ENCODE measurements at places on chromosomes 4 and X.
A peak's percentile ranks its signal among the peaks of the same experiment; 100 is the strongest.

DNA sequence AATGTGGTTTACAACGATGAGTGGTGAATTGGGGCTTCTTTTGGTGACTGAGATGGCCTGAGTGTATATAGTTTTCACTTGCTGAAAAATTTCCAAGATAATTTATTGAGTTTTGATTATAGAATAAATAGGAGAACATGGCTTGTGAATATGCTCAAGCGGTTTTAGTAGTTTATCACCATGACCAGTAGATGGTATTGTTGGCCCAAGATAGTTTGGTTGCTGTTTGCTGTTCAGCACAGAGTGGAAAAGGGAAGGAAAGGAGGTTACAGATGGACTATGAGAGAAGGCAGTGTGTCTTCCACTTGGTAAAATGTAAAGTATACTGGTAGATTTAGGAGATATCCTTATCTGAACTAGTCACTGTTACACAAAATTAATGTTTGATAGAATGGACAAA is 55.8 kb upstream of the POU4F2 start:
- DNase-seq: no peak

DNA sequence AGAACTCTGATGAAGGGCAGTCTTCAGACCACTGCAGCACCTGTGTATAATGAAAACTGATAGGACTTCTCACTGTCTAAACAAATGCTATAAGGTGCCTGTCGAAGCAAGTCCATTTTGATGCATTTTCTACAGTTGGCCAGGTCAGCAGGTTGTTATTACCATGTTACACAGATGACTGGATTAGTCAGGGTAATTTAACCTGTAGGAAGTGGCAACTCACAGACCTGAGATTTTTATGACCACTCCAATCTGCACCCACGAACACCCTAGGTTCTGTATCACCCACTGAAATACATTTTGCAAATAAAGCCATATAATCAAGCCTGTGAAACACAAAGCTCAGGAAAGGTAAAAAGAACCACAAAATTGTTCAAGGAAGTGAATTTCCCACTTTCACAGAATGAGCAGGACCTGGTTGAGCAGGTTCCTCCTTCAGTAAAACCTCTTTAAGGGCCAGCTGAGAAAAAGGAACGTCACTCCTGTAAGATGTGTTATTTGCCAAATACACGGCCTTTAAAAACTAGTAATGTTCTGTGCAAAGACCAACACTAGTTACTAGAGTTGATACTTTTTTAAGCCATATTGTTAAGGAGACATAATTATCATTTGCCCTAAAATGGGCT is 12.7 kb downstream of the MAML3 start:
- DNase-seq: no peak

- no peak for DNase-seq
Measured at GRCh38 chr4:152374153-152374552, 161.7 kb downstream of the FBXW7 start.

GRCh38 chr4:38664706-38665401 is 855 bp downstream of the KLF3 start:
- DNase-seq: peak; percentile 50

DNA sequence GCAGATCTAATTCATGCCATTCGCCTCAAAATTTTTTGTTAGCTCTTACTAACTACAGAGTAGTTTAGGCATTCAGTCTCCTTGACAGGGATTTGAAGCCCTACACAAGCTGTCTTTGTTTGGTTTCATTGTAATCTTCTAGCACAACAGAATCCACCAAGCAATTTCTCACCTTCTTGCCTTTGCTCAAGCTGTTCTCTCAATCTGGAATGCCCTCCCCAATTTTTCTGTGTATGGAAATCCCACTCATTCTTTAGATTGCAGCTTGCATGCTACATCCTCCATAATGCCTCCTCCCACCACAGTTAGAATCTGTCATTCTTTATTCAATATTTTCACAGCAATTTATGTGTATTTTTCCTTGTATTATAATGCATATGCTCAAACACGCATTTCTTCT is 63.7 kb downstream of the C4orf51 start:
- DNase-seq: no peak

DNA sequence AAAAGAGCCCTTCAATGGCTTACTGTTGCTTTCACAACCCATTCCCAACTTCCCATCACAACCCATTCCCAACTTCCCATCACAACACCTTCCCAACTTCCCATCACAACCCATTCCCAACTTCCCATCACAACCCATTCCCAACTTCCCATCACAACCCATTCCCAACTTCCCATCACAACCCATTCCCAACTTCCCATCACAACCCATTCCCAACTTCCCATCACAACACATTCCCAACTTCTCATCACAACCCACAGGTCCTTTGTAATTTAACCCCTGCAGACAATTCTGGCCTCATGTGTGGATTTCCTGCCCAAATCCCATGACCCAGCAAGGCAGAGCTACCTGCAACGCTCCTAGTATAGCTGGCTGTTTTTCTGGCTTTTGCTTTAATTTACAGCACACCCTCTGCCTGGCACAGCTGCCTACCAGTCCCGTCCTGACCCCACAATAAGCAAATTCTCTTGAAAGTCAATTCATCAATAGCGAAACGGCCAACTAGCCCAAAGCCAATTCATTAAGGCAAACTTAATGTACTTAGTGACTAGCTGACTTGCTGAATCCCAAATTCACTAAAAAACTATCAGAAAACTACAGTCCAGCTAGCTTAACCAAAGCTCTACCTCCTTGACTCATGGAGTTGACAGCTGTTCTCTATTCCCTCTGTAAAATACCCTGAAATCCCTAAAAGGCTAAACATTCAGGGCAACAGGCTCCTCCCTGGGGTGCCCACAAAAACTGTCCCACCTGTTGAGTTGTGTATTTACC is 75.6 kb downstream of the AFAP1 start:
- DNase-seq: peak; percentile 31

DNA sequence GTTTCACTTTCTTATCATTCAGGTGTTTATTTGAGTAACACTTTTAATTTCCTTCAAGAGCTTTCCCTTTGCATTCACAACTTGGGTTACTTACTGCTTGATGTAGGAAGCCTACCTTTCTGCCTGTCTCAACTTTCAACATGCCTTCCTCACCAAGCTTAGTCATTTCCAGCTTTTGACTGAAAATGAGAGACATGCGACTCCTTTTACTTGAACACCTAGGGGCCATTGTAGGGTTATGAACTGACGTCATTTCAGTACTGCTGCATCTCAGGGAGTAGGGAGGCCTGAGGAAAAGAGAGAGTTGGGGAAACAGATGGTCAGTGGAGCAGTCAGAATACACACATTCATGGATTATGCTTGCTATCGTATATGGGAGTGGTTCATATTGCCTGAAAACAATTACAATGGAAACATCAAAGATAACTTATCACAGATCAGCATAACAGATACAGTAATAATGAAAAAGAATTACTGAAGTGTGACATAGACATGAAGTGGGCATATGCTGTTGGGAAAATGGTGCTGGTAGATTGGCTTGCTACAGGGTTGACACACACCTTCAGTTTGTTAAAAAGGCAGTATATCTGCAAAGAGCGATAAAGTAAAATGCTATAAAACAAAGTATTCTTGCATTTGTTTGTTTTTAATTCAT is 25.7 kb downstream of the USP53 start:
- DNase-seq: no peak

DNA sequence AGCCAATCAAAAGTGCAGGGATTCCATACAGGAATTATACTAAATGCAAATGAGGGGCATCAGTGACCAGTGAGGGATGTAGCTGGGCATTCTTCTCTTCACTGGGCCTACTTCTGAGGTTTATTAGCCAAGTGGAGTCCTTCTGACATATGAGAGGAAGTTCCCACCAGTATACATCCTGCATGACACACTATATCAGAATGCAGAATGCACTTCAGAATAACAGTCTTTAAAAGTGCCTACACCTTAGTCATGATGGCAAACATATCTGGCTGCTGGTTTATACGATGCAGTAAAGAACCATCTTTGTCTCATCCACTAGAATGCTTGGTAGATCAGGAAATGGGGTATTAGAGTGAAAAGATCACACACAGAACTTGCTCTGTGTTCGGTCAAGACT is 180.3 kb upstream of the PPARGC1A start:
- DNase-seq: peak; percentile 84

DNA sequence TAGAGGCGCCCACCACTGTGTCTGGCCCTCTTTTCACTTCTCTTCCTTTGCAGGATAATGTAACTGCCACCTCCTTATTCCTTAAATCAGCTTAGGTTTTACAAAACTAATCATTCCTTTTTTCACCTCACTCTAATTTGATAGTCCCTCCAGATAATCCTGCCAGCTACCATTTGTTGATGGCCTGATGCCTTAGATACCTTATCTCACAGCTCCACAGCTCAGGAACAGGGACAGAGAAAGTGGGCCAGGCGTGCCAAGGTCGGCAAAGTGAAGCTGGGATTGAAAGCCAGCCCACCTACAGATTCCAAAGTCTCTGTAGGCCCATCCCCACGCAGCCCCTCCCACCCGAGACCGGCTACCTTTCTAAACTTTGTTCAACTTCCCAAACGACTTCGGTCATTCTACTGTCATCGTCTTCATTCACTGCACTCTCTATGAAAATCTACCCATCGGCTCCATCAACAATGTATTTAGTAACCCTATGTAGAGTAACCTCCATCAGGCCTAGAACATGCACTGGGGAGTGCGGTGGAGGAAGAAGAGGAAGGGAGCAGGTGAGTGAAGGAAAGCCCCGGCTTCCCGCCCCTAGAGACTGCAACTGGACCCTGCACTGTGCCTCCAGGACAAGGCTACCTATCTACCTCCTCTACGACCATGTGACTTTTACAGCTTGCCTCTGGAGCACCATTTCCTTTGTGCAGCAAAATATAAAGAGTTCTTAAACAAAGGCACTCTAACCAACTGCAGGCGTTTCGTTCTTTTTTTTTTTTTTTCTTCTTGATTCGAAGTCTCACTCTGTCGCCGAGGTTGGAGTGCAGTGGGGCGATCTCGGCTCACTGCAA is 1.5 kb downstream of the CASP6 start:
- DNase-seq: peak; percentile 2

- no peak for DNase-seq
Measured at GRCh38 chr4:169416997-169417396, 146.2 kb upstream of the SH3RF1 start.

- peak; percentile 89 for DNase-seq
Measured at GRCh38 chr4:5371415-5372190, 320.3 kb downstream of the STK32B start.

DNA sequence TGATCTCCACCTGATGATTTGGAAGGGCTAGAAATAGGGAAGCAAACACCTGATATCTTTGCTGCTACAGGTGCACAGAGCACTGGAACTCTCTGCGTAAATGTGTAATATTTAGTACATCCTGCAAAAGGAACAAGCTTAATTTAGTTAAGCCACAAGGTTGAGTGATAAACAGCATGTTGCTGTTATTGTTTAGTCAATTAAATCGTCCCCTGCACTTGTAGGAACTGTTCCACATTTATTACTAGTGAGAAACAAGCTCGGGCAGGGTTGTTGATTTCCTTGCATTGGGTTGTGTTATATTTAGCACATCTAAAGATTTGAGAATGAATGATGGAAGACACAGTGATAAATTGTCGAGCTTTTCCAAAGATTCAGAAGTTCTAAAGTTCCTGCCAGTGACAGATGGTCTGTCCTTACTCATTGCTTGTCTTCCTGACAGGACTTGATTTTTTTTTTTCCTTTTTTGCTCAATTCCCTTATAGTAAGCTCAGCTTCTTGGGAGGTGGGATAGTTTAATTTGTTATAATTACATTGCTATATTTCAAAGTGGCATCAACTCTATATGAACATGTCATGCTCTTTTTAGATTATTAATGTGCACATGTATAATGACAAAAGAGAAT is 627.0 kb upstream of the ATOH1 start:
- DNase-seq: no peak

GRCh38 chr4:10530137-10530786 is 73.0 kb upstream of the ZNF518B start:
- no peak for DNase-seq

- DNase-seq: no peak
Measured at GRCh38 chr4:129623233-129623875, 527.4 kb downstream of the C4orf33 start.

DNA sequence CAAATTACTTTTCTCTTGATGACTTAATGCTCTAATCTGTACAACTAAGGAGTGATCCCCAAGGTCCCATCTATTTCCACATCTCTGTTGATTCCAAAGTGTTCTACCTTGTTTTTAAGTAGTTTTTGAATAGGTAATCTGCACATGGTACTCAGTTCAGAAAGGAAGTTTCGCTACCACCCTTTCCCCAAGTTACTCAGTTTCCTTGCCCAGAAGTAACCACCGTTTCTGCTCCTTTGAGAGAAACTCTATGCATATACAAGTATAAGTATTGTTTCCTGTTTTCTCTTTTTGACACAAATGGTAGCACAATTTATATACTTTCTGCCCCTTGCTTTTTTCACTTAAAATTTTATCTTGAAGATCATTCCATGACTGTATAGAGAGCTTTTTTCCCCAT is 18.1 kb downstream of the TMEM154 start:
- DNase-seq: no peak

DNA sequence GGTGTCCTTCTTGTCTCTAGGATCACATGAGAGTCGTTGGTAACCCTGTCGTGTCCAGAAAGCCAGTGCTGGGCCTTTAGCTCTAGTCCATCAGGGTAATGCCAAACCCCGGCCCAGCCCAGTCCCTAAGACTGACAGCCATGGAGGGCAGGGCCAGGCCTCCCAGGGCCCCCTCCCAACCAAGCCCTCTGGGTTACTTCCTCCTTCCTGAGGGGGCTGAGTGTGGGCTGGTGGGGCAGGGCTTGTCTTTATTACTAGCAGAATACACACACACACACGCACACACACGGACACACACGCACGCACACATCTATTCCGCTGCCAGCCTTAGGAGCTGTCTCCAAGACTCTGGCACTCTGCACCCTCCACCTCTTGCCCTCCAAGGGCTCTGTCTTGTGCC is 35.6 kb upstream of the CDKN2AIP start:
- DNase-seq: no peak

- DNase-seq: no peak
Measured at GRCh38 chrX:24498181-24498580, 33.1 kb downstream of the PDK3 start.

GRCh38 chr4:125985856-125986255 is 671.1 kb downstream of the FAT4 start:
- no peak for DNase-seq

DNA sequence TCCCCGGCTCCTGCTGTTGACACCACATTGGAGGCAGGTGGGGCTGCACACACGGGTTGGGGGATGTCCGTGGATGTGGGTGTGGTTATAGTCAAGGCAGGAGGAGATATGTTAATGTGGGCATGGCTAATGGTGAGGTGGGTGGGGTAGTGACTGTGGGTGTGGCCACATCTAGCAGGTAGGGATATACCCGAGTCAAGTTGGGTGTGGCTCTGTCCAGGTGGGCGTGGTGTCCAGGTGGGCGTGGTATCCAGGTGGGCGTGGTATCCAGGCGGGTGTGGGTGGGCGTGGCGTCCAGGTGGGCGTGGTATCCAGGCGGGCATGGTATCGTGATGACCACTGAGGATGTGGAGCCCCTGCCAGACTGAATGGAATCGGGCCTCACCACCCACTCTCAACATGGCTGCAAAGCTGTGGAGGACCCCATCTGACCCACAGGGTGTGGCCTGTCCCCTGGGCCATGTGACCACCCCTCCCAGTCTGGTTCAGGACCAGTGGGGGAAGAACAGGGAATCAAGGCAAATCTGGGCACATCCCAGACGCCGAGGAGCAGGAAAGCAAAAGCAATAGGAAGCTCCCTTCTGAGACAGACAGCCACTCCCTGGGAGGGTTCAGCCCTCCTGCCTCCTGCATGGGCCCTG is 21.0 kb downstream of the MAN2B2 start:
- no peak for DNase-seq
